Left renal cortex interstitium (tissue), 4 donors: ENCODE measurements at places on chromosomes 6 and 20.

GRCh38 chr20:60540591-60540990, 582.4 kb downstream of the CDH26 start:
- DNase-seq = no peak

- DNase-seq = no peak
Observed at GRCh38 chr6:167826230-167826895, 348 bp upstream of the AFDN start.

DNA sequence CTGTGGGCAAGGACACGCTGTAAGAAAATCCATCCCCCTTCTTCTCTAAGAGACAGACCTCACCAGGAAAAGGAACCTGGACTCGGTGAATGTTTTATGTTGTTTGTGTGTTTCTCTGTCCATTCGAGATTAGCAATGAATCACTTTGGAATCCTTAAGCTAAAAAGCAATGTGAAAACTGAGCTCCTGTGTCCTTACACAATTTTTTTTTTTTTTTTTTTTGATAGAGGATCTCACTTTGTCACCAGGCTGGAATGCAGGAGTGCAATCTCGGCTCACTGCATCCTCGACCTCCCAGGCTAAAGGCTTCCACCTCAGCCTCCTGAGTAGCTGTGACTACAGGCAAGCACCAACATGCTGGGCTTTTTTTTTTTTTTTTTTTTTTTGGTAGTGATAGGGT, 32.1 kb downstream of the BFSP1 start:
- no peak for DNase-seq

- DNase-seq = no peak
Observed at GRCh38 chr6:20757761-20758160, 223.5 kb downstream of the CDKAL1 start.

- no peak for DNase-seq
Observed at GRCh38 chr6:117157448-117157847, 107.9 kb upstream of the VGLL2 start.

GRCh38 chr20:44650771-44651433, 597 bp downstream of the ADA start:
- no peak for DNase-seq

DNA sequence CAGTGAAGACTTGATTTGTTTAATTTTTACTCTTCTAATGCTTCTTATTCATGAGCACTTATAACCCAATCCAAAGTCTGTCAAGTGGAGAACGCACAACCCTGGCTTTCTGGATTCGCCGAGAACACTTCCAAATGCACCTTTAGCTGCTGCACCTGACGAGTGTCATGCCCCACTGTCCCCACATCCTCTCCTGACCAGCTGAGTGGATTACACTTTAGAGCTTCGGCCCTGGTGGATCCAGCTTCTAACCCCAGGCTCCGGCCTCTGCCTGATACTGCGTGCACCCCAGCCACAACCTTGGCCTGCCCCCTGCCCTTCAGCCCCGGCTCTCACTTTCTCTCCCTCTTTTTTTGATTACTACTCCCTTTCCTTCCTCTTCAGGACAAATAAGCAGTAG, 258.8 kb downstream of the TMEM242 start:
- DNase-seq = no peak

DNA sequence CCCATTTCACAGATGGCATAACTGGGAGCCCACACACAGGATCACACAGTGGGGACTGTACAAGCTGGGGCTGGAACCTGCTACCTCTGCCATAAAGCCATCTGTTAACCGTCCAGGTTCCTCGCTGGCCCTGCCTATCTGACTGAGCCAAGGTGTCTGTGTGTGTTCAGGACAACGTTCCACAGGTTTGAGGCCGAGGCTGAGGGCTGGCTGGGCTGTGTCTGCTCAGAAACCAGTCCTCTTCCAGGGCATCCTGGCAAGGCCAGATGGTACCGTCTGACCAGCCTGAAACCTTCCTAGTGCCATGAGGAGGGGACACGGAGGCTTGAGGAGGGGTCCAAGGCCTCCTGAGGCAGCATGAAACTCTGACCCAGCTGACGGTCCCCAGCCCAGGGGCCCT, 150.6 kb downstream of the TAF4 start:
- DNase-seq = no peak

DNA sequence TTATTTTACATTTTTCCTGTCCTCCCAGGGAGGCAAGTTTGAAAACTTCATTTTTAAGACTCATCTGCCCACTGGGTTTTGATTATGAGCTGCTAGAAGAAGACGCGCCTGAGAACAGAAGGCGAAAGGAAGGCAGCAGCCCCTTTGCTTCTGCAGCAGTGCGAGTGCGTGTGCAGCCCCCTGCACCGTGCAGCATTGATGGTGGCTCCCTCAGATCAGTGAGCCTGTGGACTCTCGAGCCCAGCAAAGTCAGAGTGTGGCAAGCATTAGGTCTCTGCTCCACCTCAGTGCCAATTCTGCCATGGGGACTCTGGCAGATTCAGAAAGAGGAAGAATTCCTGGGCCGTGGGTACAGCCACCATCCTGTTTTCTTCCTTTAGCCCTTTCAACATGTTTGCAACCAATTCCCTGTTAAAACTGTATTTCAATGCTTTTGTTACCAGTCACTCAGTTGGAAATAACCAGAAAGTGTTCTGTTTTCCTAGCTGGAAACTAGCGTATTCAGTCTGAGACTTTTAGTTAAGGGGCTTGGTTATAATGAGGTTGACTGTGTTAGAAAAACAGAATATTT, 134.8 kb upstream of the OGFRL1 start:
- DNase-seq = no peak

- no peak for DNase-seq
Observed at GRCh38 chr6:89525786-89526562, 93.0 kb downstream of the ANKRD6 start.
